NCI-H1105 treated with DMSO at 0.1 percent for 48 hours (cell line): ENCODE measurements at places on chromosomes 1 and 21.
A peak's percentile ranks its signal among the peaks of the same experiment; 100 is the strongest.

- DNase-seq: no peak
Measured at GRCh38 chr21:43334214-43334958, 92.5 kb downstream of the SIK1 start.

DNA sequence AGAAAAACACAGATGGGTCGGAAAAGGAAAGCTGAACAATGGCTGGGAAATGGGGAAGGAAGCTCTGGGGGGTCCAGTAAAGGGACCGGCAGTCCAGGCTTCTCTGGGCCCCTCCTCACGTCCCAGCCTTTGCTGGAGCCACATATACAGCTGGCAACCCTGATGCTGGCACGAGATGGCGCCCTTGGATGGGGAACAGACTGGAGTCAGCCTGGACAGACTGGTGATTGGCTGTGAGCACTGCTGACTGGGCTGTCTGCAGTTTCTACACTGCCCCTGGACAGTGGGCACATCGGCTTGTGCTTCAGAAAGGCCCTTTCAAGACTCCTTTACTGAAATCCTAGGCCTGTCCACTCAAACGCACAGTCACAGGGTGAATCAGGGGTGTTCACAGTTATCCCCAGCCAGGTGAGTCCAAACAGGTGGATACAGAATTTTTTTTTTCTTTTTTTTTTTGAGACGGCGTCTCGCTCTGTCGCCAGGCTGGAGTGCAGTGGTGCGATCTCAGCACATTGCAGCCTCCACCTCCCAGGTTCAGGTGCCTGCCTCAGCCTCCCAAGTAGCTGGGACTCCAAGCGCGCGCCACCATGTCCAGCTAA is 31.1 kb upstream of the ZBTB40 start:
- DNase-seq: peak; percentile 62

- DNase-seq: no peak
Measured at GRCh38 chr1:27567971-27568299, 36.0 kb downstream of the AHDC1 start.

DNA sequence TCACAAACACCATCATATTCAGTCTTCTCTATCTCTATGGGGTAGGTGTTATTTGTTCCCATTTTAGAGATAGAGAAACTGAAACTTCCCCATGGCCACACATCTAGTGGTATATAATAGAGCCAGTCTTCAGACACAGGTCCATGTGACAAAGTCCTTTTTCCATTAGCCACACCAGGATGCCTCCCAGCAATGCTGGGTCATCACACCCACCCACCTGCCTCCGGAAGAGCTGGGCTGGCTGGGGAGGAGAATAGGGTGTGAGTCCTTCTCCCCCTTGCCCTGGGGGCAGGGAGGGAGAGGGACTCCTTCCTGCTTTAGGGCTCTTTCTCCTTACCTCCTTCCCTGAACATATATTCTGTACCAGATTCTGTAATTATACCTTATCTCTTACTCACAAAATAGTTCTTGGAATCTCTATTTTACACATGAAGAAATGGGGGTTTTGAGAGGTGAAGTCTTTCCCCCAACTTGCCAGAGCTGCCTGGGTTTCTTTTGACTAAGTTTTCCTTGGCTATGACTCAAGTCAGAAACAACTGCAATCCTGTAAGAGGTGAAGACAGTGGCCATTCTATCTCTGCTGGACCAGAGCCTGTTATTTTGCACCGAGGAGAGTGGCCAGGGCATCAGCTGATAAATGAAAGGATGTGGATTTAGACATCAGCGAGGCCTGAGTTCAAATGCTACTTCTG is 30.0 kb downstream of the SOX13 start:
- DNase-seq: no peak

DNA sequence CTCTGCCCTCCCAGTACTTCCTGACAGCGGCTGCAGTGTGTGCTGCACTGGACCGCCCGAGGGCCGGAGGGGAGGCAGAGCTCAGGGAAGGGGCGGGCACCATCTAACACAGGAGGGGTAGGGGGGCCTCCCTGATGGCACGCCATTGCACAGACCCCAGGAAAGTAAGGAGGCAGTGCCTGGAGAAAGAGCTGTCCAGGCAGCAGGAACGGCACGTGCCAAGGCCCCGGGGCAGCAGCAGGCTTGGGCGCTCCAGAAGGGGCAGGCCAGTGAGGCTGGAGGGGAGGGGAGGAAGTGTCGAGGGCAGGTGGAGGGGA is 110.7 kb downstream of the CRYAA start:
- no peak for DNase-seq

DNA sequence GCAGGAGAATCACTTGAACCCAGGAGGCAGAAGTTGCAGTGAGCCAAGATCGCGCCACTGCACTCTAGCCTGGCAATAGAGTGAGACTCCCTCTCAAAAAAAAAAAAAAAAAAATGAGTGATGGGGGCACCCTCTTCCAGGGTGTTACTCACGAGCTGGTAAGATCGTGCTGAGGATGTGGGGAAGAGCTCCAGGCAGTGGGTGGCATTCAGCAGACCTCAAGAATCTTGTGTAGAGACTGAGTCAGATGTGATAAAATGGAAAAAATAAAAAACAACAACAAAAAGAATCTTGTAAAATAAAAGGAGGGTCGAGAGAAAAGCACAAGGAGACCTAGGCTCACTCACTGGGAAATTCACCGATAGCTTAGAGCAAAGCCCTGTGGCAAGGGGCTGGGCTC is 38.5 kb downstream of the EPHA2 start:
- DNase-seq: no peak

DNA sequence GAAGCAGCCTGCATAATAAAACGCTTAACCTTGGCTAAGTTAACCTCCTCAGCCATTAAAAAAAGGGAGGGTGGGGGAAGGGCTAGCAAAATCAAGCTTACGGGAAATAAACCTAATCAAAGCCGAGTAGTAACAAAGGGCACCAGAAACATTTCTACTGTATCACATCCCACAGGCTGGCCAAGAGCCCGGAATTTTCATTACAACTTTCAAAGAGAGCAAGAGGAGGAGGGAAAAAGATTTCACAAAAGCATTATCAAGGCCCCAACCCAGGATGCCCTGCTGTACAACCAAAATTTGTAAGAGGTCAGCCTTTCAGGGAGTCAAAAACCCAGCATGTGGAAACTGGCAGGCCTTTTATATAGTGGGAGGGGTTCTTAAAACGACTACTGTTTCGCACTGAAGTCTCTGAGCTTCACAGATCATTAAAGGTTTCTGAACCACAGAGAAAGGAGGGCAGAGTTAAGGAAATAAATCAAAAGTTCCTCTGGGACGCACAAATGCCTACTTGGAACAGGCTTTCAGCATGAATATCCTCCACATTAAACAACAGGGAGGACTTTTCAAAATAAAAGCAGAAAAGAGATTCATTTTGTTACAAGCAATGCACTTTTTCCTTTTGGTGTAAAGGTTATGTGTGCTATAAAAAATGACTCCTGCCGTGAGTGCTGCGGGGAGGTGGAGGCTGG is 90.4 kb downstream of the SLC45A1 start:
- DNase-seq: no peak

DNA sequence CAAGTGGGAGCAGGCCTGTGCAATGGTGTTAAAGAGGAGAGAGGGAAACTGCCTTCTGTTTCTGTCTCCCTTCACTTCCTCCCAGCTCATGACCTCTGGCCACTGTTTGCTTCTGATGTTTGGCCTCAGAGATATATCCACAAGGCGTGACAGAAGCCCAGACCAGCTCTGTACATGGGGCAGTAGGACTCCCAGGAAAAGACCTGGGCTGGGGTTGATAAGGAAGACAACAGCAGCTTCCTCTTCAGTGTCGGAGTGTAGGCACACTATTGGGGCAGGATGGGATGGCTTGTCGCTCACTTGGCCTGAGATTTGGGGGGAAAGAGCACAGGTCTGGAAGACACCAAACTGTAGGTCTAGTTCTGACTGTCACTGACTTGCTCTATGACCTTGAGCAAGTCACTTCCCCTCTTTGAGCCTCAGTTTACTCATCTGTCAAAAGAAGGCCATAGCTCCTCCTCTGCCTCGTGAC is 67.8 kb upstream of the KLHDC7A start:
- DNase-seq: no peak

DNA sequence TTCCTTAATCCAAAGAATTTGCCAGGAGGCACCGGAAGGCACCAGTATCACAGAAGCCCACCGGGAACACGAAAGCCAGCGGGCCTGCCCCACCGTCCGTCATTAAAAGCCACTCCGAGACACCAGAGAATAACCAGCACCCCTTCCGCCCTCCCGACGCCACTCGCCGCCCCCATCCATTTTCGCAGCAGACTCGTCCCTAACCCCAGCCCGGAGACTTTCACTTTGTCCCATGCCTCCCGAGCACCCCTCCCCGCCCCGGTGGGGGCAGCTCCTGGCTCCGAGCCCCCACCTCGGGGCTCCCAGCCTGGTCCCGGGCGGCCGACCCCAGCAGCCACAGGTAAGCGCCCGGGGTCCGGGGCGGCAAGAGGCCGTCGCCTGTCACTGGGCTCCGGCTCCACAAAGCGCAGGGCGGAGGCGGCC is 105.4 kb downstream of the SLC45A1 start:
- peak; percentile 40 for DNase-seq
